ENCODE measurements at places on chromosomes 12 and 14. TPM values are rescaled to one million over a fixed set of nuclear protein-coding genes. Genes with fewer than 3 reads are reported as not detected.

IFNG gene
- total RNA-seq, result not detected

BCL11B gene
- 14.8 TPM for total RNA-seq

PLEKHG7 gene
- total RNA-seq, result not detected

PIWIL1 gene
- not detected for total RNA-seq

TEX52 gene
- not detected for total RNA-seq

DGKA gene
- total RNA-seq, result 72.5 TPM

SDSL gene
- 9.6 TPM for total RNA-seq

HDAC7 gene
- 8.2 TPM for total RNA-seq

NPFF gene
- total RNA-seq, result not detected

DPF3 gene
- 0.07 TPM for total RNA-seq

WNT5B gene
- total RNA-seq, result 5.6 TPM

STYK1 gene
- total RNA-seq, result 1.4 TPM

TRIM9 gene
- total RNA-seq, result 0.64 TPM

LAG3 gene
- not detected for total RNA-seq

C12orf56 gene
- total RNA-seq, result 1.7 TPM

ADSS1 gene
- 3.8 TPM for total RNA-seq

SLC5A8 gene
- total RNA-seq, result not detected

LTB4R gene
- total RNA-seq, result 20.0 TPM

GPR162 gene
- not detected for total RNA-seq

ADCY6 gene
- 19.1 TPM for total RNA-seq

TMEM121 gene
- total RNA-seq, result 1.4 TPM

SLC4A8 gene
- 0.14 TPM for total RNA-seq

NCKAP5L gene
- 11.6 TPM for total RNA-seq

OR6C76 gene
- not detected for total RNA-seq

RAD51AP1 gene
- total RNA-seq, result 0.68 TPM

LARP4 gene
- total RNA-seq, result 52.3 TPM

AKAP6 gene
- total RNA-seq, result 8.5 TPM

SLC6A12 gene
- total RNA-seq, result not detected

KRT86 gene
- 0.07 TPM for total RNA-seq

TC2N gene
- 45.8 TPM for total RNA-seq

CD163L1 gene
- 0.14 TPM for total RNA-seq

GPR84 gene
- total RNA-seq, result 0.07 TPM

GPRC5D gene
- not detected for total RNA-seq
